ENCODE measurements at places on chromosomes 4 and X.

DNA sequence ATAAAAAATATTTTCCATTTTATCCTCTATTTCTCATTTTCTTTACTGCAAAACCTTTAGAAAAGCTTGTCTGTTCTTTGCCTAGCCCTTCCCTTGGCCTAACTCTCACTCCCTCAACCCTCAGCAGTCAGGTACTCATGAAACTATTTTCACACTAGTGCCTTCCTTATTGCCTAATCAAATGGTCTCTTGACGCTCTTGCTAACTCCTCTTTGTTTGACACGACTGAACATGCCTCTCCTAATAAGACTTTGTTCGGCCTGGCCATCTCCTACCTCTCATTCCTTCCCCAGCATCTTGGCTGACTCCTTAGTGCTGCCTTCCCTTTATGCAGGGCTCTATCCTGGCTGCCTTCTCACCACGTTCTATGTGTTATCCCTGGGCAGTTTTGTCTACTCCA is 11.1 kb upstream of the LRAT start:
- no peak for DNase-seq

DNA sequence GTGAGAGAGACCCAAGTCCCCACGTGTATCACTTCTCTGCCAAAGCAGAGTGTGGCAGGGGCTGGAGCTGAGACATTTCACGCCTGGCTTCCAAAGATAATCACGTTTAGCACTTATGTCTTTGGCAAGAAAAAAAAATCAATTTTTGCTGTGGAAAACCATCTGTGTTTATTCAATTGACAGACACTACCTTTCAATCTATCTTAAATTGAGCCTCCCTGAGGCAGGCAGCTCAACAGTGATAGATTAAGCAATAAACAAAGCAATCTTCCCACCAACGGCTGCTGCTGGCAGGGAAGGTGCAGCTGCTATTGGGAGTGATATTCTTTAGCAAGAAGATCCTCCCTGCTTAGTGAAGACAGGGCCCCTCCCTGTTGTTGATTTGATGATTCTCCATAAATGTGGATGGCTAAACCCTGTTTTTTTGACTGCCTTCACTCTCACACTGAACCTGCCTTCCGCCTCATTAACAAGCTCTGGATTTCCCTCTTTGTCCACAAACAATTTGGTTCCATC is 11.6 kb upstream of the MAGEB17 start:
- DNase-seq, result no peak

GRCh38 chrX:79080141-79080540 is 64.3 kb upstream of the GPR174 start:
- no peak for DNase-seq

GRCh38 chr4:109472343-109472761 is 38.7 kb downstream of the SEC24B start:
- DNase-seq, result no peak

DNA sequence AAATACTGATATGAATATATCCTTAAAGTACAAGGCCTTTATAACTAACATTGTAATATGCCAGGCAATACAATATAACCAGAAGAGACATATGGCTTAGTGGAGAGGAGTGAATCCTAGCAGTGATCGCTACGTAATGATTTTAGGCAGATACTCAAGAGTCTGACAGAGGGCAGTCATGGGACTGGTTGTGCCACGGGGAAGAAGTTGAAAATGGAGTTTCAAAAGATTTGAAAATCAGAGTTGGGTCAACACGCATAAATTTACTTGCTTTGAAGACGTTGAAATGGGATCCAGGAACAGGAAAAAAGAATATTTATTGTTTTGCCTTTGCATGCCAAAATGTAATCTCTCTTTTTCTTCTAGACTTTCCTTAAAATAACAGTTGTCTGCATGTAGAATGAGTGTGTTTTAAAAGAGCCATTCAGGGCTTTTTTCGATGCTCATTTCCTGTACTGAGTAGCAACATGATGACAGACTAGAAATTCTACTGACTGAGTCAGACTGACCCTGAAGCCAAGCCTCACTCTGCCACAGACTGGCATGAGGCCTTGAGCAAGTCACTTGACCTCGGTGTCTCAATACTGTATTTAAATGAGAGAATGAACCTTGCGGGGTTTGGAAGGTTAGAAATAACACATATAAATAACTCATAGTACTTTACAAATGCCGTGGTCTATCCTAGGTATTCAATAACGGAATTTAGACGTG is 8.1 kb upstream of the SMS start:
- no peak for DNase-seq

- DNase-seq, result no peak
These were observed 217.2 kb downstream of the SPRY1 start for GRCh38 chr4:123613586-123614344.

DNA sequence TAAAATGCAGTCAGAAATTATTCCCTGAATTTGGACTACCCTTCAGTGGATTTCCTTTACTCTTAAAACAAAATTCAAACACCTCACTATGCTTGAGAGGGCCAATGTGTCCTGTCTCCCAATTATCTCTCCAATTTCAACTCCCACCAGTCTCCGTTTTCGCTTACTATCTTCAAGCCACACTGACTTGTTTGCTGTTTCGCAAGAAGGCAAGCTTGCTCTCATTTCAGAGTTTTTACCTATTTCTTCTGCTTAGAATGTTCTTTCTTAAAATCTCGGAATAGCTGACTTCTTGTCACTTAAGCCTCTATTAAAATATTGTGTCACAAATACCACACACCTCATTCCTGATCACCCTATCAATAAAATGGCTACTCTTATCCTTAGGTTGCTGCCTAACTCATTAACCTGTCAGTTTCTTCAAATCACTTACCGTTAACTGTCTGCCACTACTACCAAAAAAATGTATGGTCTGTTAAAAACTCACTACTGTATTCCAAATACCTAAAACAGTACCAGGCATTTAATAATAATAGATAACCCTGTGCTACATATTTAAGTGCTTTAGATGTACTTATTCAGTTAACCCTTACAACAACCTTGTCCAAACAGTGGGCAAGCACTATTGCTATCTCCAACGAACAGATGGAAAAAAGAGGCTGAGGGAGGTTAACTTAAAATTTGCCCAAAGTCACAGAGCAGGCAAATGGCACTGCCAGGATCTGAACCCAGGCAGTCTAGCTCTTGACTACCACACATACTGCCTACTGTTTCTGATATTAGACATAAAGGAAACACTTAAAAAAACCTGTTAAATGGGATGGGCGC is 2.9 kb downstream of the UBA6 start:
- DNase-seq, result no peak

GRCh38 chr4:15757054-15757453 is 21.1 kb upstream of the CD38 start:
- no peak for DNase-seq

- no peak for DNase-seq
These were observed 5.9 kb upstream of the UTP14A start for GRCh38 chrX:129900054-129900453.

DNA sequence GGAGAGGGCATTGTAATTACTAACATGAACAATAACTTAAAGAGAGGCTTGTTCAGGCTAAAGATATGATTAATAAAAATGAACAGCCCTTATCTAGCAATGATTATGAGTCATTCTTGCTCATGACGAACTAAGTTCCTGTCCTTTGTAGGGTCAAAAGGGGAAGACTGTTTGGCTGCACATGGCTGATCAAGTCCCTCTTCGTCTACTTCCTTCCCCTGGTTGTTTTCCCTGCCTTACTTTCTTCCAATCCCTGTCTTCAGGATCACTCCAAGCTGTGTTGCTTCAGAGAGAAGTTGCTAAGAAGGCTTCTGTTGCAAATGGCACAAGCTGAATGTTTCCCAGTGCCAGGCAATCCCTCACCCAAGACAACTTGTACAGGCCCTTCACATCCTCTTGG is 115.0 kb upstream of the HS3ST1 start:
- no peak for DNase-seq

GRCh38 chrX:79159800-79160199 is 15.3 kb downstream of the GPR174 start:
- no peak for DNase-seq

GRCh38 chrX:46912603-46913491 is 626 bp downstream of the JADE3 start:
- DNase-seq, result no peak

DNA sequence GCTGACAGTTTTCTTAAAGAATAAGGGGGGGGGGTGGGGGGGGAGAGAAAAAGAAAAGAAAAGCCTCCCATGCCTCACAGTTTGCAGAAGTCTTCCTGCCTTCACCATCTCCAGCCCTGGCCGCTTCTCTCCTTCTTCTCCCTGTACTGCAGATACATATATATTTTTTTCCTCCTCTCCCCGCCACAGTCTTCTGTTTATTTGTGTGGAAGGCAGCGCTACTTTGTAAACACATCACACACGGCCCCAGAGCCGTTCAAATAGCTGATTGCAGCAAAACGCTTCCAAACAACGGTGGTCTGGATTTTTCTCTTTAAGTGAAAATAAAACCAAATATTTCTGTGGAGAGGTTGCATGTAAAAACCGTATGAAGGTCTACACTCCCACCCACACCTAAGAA is 732 bp downstream of the NLGN4X start:
- DNase-seq, result no peak

GRCh38 chr4:53196882-53197771 is 168.7 kb downstream of the SCFD2 start:
- no peak for DNase-seq

GRCh38 chr4:28357990-28358389 is 1497.3 kb downstream of the STIM2 start:
- DNase-seq, result no peak

DNA sequence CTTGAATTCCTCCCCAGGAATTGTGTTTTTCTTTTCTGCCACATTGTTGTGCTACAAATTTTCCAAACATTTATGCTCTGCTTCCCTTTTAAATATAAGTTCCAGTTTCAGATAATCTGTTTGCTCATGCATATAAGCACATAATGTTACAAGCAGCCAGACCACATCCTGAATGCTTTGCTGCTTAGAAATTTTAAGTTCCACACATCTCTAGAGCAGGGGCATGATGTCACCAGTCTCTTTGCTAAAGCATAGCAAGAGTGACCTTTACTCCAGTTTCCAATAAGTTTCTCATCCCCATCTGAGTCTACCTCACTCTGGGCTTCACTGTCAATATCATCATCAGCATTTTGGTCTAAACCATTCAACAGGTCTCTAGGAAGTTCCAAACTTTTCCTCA is 932.5 kb downstream of the SH3BGRL start:
- DNase-seq, result no peak

DNA sequence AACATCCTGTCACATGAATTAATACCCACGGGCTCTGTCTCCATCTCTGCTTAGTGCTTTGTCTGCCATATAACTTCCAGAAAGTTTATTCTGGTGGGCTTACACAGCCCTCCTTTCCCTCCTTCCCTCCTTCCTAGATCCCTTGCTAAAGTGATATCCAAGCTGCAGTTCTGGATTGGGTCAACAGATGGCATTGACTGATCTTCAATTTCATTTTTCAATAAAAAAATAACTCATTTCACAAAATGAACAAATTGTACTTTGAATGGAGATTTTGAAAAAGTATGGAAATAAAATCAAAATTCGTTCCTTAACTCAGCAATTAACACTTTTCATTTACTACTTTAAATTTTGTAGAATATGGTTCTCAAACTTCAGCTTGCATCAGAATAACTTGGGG is 94.9 kb downstream of the NXF2 start:
- DNase-seq, result no peak

- no peak for DNase-seq
These were observed 284.8 kb upstream of the INTU start for GRCh38 chr4:127347936-127348335.

- no peak for DNase-seq
These were observed 11.6 kb upstream of the PYURF start for GRCh38 chr4:88535090-88535755.

DNA sequence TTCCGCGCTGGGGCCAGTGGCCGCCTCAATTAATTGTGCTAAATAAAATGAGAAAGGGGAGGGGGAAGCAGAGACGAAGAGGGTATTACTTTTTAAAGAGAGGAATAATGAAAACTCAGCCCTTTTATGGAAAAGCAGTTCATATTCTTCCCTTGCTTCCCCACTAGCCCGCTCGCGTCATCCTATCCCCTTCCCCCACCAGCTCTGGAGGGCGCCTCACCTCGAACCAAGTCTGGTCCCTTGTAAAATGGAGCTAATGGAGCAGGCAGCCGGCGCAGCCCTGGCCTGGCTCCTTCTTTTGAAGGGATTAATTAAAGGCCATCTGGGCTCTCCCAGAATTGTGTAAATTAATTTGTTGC is 511 bp upstream of the NKX6-1 start:
- no peak for DNase-seq

GRCh38 chrX:102808336-102808735 is 87.8 kb downstream of the GPRASP3 start:
- DNase-seq, result no peak

GRCh38 chr4:172946503-172946902 is 222.1 kb upstream of the GALNT7 start:
- DNase-seq, result no peak

DNA sequence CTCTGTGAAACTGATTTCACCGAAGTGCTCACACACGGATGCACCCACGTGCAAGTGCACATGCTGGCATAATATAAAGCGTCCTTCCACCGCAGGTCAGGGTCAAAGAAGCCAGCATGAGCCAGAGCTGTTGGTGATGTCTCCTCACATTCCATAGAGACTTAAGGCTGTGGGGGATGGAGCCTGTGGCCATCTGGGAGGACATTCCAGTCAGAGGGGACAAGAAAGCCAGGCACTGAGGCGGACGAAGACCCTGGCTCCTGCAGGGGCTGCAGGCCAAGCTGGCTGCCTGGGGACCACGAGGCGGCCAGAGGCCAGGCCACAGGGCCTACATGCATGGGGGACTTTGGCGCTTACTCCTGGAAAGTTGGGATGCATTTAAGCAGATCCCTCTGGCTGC is 7.7 kb downstream of the RNF212 start:
- DNase-seq, result no peak

DNA sequence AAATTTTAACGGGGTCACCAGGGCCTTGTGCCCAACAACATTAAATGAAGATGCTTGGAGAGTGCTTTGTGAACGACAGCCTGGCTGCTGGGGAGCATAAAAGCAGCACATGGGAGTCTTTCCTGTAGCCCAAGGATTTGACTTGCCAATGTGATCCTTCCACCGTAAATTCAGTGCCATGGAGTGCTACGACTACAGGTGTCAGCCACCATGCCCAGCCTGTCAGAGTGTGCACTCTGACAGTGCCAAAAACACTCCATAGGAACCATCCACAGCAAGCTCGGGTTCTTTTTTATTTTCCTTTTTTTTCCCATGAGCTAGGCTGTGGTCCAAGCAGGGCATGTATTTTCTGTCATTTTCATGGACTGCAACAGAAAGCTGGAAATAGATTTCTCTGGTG is 156.9 kb downstream of the NLGN4X start:
- no peak for DNase-seq
